ENCODE measurements at places on chromosomes 2 and 18. TPM values are rescaled to one million over a fixed set of nuclear protein-coding genes. Genes with fewer than 3 reads are reported as not detected.

Gene EDAR
- 0.04 TPM for total RNA-seq

GRCh38 chr18:66623821-66624220 lies 19.9 kb upstream of the CDH19 start:
- no peaks in the 10 kb centered on the region for H3K27me3 ChIP-seq
- no peak overlapping the region for H3K4me3 ChIP-seq
- no peak overlapping the region for H3K27ac ChIP-seq
- no peak for DNase-seq

GRCh38 chr2:113707106-113707505 lies 49.3 kb downstream of the SLC35F5 start:
- H3K27ac ChIP-seq: no peak overlapping the region
- H3K4me1 ChIP-seq: no peaks in the 10 kb centered on the region
- H3K36me3 ChIP-seq: peaks cover 5% of the 10 kb centered on the region
- DNase-seq: no peak

DNA sequence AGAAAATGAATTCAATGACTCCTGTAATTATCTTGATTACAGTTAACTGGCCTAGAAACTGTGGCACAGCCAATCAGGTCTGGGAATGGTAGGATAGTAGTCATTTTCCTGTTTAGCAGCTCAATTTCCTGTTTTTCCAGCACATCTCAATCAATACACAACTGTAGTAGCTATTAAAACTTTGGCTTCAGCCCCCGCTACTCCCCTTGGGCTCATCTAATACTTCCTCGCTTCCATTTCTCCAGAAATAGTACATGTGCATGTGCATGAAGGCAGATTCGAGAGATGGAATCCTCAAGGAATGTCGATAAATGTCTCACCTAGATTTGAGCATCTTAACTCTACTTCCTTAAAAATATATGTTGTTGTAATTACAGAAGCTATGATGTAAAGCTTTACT lies 9.7 kb downstream of the COBLL1 start:
- H3K4me1 ChIP-seq: no peaks in the 10 kb centered on the region
- peak; percentile 47 for DNase-seq
- H3K4me3 ChIP-seq: no peak overlapping the region
- H3K36me3 ChIP-seq: no peaks in the 10 kb centered on the region

GRCh38 chr2:167652401-167652800 lies 595.0 kb downstream of the STK39 start:
- H3K36me3 ChIP-seq: no peaks in the 10 kb centered on the region
- no peak overlapping the region for H3K27ac ChIP-seq
- no peaks in the 10 kb centered on the region for H3K27me3 ChIP-seq
- DNase-seq: no peak
- H3K4me3 ChIP-seq: no peak overlapping the region

GRCh38 chr2:23385351-23385747 lies 370 bp downstream of the KLHL29 start:
- H3K4me1 ChIP-seq: peaks cover 20% of the 10 kb centered on the region
- DNase-seq: peak; percentile 71
- peaks cover 49% of the 10 kb centered on the region for H3K27me3 ChIP-seq
- H3K36me3 ChIP-seq: no peaks in the 10 kb centered on the region

Gene GPR45
- total RNA-seq: not detected

DNA sequence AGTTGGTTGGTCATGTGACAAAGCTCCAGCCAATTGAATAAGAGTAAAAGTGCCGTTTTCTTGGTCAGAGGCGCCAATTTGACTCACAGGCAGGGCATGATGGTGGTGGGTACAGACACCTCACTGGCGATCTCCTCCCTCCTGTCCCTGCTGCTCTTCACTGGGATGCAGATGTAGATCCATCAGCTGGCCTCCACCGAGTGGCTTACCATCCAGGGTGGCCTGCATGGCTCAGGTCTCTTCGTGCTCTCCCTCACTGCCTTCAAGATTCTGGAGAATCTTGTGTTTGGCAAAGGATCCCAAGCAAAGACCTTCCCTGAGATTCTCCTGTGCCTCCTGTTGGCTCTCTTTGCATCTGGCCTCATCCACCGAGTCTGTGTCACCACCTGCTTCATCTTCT lies 12.9 kb downstream of the SIX2 start:
- DNase-seq: no peak
- no peaks in the 10 kb centered on the region for H3K36me3 ChIP-seq
- peaks cover 5% of the 10 kb centered on the region for H3K4me1 ChIP-seq
- H3K4me3 ChIP-seq: no peak overlapping the region
- H3K27me3 ChIP-seq: peaks cover 48% of the 10 kb centered on the region

GRCh38 chr2:212794471-212794870 lies 255.9 kb upstream of the ERBB4 start:
- no peak for DNase-seq
- no peak overlapping the region for H3K4me3 ChIP-seq
- no peaks in the 10 kb centered on the region for H3K27me3 ChIP-seq
- no peak overlapping the region for H3K27ac ChIP-seq

DNA sequence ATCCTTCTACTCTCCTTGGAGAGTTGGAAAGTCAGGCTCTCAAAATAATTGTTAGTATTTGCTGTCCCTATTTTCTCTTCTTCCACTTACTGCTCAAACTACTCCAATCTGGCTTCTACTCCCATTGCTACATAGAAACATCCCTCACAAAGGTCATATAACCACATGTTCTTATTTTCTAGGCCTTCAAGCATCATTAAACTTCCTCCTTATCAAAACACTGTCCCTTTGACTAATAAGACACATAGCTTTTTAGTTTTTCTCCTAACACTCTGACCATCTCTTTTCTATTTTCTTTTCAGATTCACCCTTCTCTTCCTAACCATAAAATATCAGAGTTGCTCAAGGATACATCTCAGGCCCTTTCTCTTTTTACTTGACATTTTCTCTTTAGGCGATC lies 148.3 kb downstream of the MBD2 start:
- no peaks in the 10 kb centered on the region for H3K4me1 ChIP-seq
- H3K36me3 ChIP-seq: no peaks in the 10 kb centered on the region
- H3K27me3 ChIP-seq: no peaks in the 10 kb centered on the region
- H3K27ac ChIP-seq: no peak overlapping the region

Gene GALR1
- under 0.01 TPM for total RNA-seq

Gene GLI2
- 6.2 TPM for total RNA-seq

- peak; percentile 68 for DNase-seq
- no peaks in the 10 kb centered on the region for H3K4me1 ChIP-seq
- H3K4me3 ChIP-seq: no peak overlapping the region
- H3K27ac ChIP-seq: no peak overlapping the region
These were observed 100.8 kb upstream of the ZSWIM2 start for GRCh38 chr2:186949726-186950256.

Gene ACKR3
- 22.2 TPM for total RNA-seq

DNA sequence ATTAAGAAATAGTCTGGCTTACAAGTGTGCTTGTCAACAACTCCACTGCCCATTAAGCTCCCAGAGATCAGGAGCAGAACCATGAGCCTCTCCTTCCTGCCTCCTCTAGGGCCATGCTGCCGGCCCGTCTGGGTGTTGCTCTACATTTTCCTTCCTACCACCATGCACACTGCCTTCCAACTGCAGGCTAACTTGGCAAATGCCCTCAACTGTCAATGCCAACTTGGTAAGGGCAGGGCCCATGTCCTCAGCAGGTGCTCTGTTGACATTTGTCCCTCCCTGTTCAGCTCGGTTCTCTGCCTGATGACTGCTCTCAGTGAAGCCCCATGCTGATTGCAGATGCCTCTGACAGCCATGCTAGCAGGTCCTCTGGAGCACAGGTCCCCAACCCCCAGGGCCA lies 345.2 kb downstream of the ALK start:
- no peaks in the 10 kb centered on the region for H3K27me3 ChIP-seq
- no peak for DNase-seq
- no peaks in the 10 kb centered on the region for H3K36me3 ChIP-seq
- H3K27ac ChIP-seq: no peak overlapping the region

Gene PAX3
- total RNA-seq: 0.71 TPM

- H3K4me1 ChIP-seq: peaks cover 13% of the 10 kb centered on the region
- no peaks in the 10 kb centered on the region for H3K36me3 ChIP-seq
- peaks cover 35% of the 10 kb centered on the region for H3K27me3 ChIP-seq
These were observed at the start of gene DNER for GRCh38 chr2:229714080-229714735. DNER (minus strand) TSS chr2:229714555; CDS start chr2:229714423, 132 bp downstream.
